ENCODE measurements at places on chromosomes 2 and 18. TPM values are rescaled to one million over a fixed set of nuclear protein-coding genes. Genes with fewer than 3 reads are reported as not detected.
A peak's percentile ranks its signal among the peaks of the same experiment; 100 is the strongest.

Gene ESPNL
- not detected for total RNA-seq

Gene MEMO1
- total RNA-seq, result 58.2 TPM

Gene INO80D
- total RNA-seq, result 12.6 TPM

- peaks cover 9% of the 10 kb centered on the region for H3K4me1 ChIP-seq
- peak overlapping the region; percentile 74 for H3K4me3 ChIP-seq
- H3K27me3 ChIP-seq, result no peaks in the 10 kb centered on the region
Observed at GRCh38 chr2:65435625-65436168, 3.3 kb upstream of the SPRED2 start.

DNA sequence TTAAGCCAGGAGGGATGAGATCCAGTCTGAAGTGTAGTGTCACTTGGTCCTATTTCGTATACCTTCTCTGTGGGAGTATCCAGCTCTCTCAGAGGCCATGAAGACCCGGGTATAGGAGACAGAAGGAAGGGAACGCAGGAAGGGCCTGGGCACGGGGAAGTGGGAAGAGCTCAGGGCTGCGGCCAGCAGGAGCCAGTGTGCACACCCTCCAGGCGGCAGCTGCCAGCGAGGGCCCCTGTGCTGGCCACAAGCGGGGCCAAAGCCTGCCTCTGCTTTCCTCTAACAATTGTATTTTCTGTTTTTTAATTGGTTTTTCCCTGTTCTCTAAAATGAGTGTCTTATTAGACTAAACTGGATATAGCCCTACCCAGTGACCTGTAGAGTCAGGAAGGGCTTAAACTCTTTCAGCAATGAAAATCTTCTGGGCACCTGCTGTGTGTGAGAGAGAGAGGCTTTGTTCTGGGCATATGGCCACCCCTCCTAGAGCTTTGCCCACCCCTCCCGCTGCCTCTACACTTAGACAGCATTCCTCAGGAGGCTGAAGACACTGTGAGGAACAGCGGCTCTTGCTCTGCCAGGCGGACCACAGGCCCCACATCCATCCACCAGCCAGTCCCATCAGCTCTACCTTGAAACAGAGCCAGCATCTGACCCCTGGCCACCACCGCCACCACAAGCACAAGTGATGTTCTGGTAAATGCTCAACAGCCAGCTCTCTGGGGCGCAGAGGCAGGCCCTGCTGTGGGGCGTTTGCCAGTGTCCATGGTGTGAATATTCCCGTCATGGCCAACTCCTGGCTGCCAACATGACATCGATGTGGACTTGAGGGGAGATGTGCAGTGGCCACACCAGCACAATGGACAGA is 9.5 kb downstream of the GPR17 start:
- H3K27me3 ChIP-seq, result no peaks in the 10 kb centered on the region
- peaks cover 21% of the 10 kb centered on the region for H3K4me1 ChIP-seq
- no peak for DNase-seq

- H3K27ac ChIP-seq, result no peak within 1 kb of the TSS
- peak within 1 kb of the TSS; percentile 58 for H3K4me3 ChIP-seq
- DNase-seq, result no peak
- H3K36me3 ChIP-seq, result no peaks in the 10 kb centered on the region
- H3K27me3 ChIP-seq, result peaks cover 80% of the 10 kb centered on the region
Observed at GRCh38 chr18:62324917-62325805, at the start of gene TNFRSF11A. TNFRSF11A (plus strand) TSS chr18:62325310; CDS start chr18:62325353, 43 bp downstream.

- no peak for DNase-seq
- no peak overlapping the region for H3K4me3 ChIP-seq
- no peaks in the 10 kb centered on the region for H3K36me3 ChIP-seq
- peaks cover 25% of the 10 kb centered on the region for H3K4me1 ChIP-seq
Observed at GRCh38 chr2:174340400-174341292, 5.9 kb downstream of the SP9 start.

GRCh38 chr2:199977984-199978415 is 22.6 kb downstream of the MAIP1 start:
- H3K4me1 ChIP-seq, result peaks cover 8% of the 10 kb centered on the region
- H3K4me3 ChIP-seq, result no peak overlapping the region
- no peak for DNase-seq
- H3K27ac ChIP-seq, result no peak overlapping the region
- H3K36me3 ChIP-seq, result no peaks in the 10 kb centered on the region

- H3K4me3 ChIP-seq, result no peak overlapping the region
- H3K4me1 ChIP-seq, result no peaks in the 10 kb centered on the region
- no peaks in the 10 kb centered on the region for H3K27me3 ChIP-seq
- no peaks in the 10 kb centered on the region for H3K36me3 ChIP-seq
Observed at GRCh38 chr2:138615257-138615656, 113.7 kb downstream of the SPOPL start.

GRCh38 chr2:98768384-98769113 is 37.6 kb upstream of the MGAT4A start:
- H3K27me3 ChIP-seq, result no peaks in the 10 kb centered on the region
- DNase-seq, result no peak
- H3K4me1 ChIP-seq, result no peaks in the 10 kb centered on the region

- H3K36me3 ChIP-seq, result no peaks in the 10 kb centered on the region
- H3K27me3 ChIP-seq, result no peaks in the 10 kb centered on the region
- no peak for DNase-seq
- no peak overlapping the region for H3K4me3 ChIP-seq
- no peak overlapping the region for H3K27ac ChIP-seq
Observed at GRCh38 chr18:35588995-35589394, 7.5 kb downstream of the GALNT1 start.

DNA sequence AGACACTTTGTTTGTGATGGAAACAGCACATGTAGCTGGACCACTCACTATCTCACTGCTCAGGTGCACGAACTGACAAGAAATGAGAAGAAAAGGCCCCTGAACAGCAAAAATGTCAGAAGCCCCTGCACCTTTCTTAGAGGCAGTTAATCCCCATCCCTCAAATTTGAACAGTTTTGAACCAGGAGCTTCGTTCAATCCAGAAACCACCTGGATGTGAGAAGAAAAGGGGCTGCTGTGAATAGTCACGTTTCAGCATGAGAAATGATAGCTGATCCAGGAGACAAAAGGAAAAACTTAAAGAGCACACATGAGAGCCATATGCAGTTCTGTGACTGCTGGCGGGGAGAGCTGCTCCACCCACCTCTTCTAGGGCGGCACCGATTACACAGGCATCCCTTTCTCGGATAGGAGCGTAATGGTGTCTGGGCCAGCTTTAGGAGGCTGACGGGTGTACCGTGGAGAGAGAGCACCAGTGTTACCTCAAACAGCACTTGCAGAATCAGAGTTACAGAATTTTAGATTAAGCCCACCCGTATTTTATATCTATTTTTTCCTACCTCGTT is 117.0 kb upstream of the EML6 start:
- H3K27ac ChIP-seq, result peak overlapping the region; percentile 71
- no peaks in the 10 kb centered on the region for H3K36me3 ChIP-seq
- peaks cover 54% of the 10 kb centered on the region for H3K4me1 ChIP-seq
- no peak for DNase-seq
- H3K4me3 ChIP-seq, result no peak overlapping the region

GRCh38 chr2:112622528-112622849 is 23.2 kb upstream of the SLC20A1 start:
- no peaks in the 10 kb centered on the region for H3K27me3 ChIP-seq
- H3K4me3 ChIP-seq, result no peak overlapping the region
- H3K27ac ChIP-seq, result peak overlapping the region; percentile 36
- no peaks in the 10 kb centered on the region for H3K36me3 ChIP-seq
- peaks cover 6% of the 10 kb centered on the region for H3K4me1 ChIP-seq
- no peak for DNase-seq

DNA sequence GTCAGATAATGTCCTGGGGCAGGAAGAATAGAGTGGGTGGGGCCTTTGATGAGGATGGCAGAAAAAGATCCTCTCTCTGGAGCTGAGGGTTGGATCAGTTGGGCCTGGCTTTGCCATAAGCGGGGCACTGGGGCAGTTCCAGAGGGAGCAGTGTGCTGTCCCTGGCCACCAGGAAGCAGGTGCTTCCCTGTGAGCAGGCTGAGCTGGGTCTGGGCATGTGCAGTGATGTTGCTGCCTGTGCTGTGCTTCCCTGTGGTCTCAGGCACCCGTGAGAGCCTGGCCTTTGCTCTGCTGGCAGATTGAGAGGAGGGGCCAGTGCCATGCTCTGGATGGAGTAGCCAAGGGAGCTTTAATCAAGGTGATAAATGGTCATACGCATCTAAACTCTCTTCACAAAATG is 14.6 kb upstream of the NPPC start:
- no peaks in the 10 kb centered on the region for H3K36me3 ChIP-seq
- DNase-seq, result no peak

DNA sequence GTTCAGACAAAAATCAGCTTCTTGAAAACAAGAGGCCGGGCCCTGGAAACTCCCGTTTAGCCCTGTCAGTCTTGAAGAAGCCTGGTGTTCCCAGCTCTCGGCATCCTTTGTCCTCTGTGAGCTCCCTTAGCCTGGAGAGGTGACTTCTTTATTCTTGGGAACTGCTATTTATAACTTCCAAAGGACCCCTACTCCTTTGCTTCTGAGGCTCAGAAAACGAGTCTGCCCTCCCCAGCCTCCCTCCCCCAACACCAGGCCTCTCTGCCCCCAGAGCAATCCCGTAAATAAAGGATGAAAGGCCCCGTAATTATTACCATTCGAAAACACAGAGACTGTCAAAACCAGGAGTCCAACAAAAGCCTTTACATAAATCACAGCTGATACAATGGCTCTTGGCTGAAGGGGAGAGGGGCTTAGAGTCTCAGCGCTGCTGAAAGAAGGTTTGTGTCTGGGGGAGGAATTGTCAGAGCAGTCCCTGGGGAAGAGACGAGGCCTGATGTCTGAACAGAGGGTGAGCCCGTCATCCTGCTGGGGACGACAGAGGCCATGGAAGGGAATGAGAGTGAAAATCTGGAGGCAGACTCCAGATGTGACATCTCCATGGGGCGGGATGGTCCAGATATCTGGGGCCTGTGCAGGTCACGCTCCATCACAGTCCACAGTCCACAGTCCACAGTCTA is 283.0 kb downstream of the MYCN start:
- no peak overlapping the region for H3K27ac ChIP-seq
- no peaks in the 10 kb centered on the region for H3K36me3 ChIP-seq
- no peak overlapping the region for H3K4me3 ChIP-seq
- H3K4me1 ChIP-seq, result no peaks in the 10 kb centered on the region

- H3K4me3 ChIP-seq, result no peak overlapping the region
- DNase-seq, result peak; percentile 50
- H3K27ac ChIP-seq, result peak overlapping the region; percentile 53
- peaks cover 18% of the 10 kb centered on the region for H3K4me1 ChIP-seq
Observed at GRCh38 chr2:74374509-74375205, 5.5 kb downstream of the DCTN1 start.

DNA sequence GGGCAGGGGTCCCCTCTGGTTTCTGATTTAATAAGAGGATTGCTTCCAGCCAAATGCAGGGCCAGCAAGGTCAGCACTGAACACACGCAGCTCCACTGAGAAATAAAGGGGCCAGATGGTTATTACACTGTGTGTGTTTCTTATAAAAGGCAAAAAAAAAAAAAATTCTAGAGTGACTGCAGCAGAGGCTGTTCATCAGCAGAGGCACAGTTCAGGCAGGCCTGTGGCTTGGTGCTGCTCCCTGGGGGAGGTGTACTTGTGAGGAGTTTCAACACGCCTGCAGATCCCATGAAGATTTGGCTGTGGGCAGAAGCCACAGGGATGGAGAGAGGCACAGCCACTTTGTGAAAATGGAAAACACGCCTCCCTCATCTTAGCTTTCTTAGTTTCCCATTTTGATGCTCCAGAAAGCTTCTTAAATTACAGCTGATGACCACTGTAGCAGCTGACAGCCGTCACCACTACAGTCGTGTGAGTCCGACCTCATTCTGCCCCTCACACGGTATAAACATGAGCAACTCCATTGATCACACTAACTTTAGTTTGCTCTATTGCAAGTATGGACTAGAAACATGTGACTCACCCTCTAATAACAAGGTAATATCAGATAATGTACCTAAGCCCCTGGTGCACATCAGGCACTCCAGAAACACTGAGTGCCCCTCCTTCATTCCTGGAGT is 726.5 kb upstream of the RAB6C start:
- no peak overlapping the region for H3K4me3 ChIP-seq
- DNase-seq, result no peak
- H3K36me3 ChIP-seq, result no peaks in the 10 kb centered on the region
- no peak overlapping the region for H3K27ac ChIP-seq
- no peaks in the 10 kb centered on the region for H3K4me1 ChIP-seq

DNA sequence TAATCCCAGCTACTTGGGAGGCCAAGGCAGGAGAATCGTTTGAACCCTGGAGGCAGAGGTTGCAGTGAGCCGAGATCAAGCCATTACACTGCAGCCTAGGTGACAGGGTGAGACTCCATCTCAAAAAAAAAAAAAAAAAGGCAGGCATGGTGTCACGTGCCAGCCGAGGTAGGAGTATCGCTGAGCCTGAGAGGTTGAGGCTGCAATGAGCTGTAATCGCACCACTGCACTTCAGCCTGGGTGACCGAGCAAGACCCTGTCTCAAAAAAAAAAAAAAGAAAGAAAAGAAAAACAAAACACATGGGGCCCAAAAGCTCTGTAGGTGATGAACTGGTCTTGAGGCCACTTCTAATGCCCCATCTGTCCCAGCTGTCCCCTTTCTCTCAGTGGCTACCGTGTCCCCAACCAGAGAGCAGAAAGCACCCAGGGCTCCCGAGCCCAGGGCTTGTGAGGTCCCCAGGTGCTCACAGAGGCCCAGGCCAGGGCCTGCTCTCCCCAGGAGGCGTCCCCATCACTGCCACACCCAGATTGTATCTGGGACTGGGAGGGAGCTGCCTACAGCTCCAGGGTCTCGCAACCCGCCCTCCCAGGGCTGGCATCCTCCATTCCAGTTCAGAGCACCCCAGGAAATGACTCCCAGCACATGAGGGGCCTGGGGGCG is 8.5 kb downstream of the KLHL30 start:
- no peaks in the 10 kb centered on the region for H3K36me3 ChIP-seq
- peaks cover 45% of the 10 kb centered on the region for H3K4me1 ChIP-seq
- H3K27ac ChIP-seq, result peak overlapping the region; percentile 99
- DNase-seq, result no peak
- H3K4me3 ChIP-seq, result no peak overlapping the region
- no peaks in the 10 kb centered on the region for H3K27me3 ChIP-seq

- no peaks in the 10 kb centered on the region for H3K4me1 ChIP-seq
- no peak overlapping the region for H3K27ac ChIP-seq
- DNase-seq, result no peak
- no peaks in the 10 kb centered on the region for H3K27me3 ChIP-seq
- H3K4me3 ChIP-seq, result no peak overlapping the region
Observed at GRCh38 chr2:117686699-117687098, 127.8 kb upstream of the DDX18 start.

DNA sequence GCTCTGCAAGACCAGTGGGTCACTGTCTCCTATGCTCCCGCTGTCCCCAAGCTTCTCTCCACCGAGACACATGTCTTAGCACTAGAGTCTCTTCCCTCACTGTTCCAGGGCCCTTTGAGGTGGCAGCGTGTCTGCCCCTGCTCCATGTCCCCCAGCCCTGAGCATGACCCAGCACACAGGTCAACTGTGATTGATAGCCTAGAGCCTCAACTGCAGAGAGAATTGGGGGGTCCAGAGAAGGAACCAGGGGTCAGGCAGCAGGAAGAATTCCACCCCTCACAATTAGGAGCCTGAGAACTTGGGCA is 54.6 kb upstream of the ODC1 start:
- DNase-seq, result no peak
- no peak overlapping the region for H3K4me3 ChIP-seq
- H3K27me3 ChIP-seq, result no peaks in the 10 kb centered on the region
- peaks cover 3% of the 10 kb centered on the region for H3K4me1 ChIP-seq
- no peaks in the 10 kb centered on the region for H3K36me3 ChIP-seq

- no peaks in the 10 kb centered on the region for H3K4me1 ChIP-seq
- H3K36me3 ChIP-seq, result no peaks in the 10 kb centered on the region
- DNase-seq, result no peak
- no peaks in the 10 kb centered on the region for H3K27me3 ChIP-seq
- no peak overlapping the region for H3K27ac ChIP-seq
- no peak overlapping the region for H3K4me3 ChIP-seq
Observed at GRCh38 chr2:39618736-39619135, 47.0 kb upstream of the TMEM178A start.

GRCh38 chr2:149331023-149331400 is 625 bp downstream of the LYPD6 start:
- H3K27me3 ChIP-seq, result peaks cover 3% of the 10 kb centered on the region
- peak overlapping the region; percentile 62 for H3K4me3 ChIP-seq
- no peaks in the 10 kb centered on the region for H3K4me1 ChIP-seq
